ENCODE measurements at places on chromosomes 7 and 10.

DNA sequence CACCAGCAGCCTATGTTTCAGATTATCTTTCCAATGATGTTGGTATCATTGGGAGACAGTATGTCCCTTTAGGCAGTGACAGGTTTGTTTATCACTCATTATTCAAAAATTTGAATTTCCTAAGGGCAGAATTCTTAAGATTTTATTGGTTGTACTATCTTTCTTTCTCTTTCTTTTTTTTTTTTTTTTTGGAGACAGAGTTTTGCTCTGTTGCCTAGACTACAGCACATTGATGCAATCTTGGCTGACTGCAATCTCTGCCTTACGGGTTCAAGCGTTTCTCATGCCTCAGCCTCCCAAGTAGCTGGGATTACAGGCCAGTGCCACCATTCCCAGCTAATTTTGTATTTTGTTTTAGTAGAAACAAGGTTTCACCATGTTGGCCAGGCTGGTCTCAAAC is 111.2 kb downstream of the PON1 start:
- DNase-seq, result no peak

GRCh38 chr10:78510566-78511323 is 477.1 kb downstream of the RPS24 start:
- peak; percentile 60 for DNase-seq

DNA sequence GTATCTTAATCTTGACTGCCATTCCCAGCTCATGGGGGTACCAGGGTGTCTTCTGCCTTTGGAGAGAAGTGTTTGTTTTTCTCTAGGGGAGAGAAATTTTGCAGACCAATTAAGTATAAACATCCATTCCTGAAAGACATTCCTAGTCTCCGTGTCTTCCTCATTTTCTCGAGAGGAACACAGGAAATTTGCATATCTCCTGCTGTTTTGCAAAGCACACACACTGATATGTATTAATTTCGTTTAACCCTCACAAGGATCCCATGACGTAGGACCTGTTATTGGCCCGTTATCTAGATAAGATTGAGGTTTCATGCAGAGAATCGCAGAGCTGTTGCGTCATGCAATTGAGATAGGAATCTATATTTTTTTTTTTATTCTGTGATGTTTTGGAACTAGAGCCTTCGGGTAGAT is 944 bp downstream of the RHBDD2 start:
- DNase-seq, result no peak

DNA sequence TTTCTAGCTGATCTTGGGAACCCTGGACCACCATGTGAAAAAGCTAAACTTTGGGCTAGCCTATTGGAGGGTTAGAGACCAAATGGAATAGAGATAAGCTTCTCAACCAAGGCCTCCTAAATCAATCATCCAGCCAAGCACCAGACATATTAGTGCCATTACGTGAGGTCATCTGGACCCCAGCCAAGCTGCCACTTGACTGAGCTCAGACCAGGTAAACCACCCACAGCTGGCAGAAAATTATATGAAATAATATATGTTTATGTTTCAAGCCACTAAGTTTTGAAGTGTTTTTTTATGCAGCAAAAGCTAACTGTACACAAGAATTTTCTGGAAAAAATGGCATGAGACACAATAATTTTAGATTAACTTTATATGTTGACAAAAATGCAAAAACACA is 82.6 kb upstream of the PCGF5 start:
- DNase-seq, result peak; percentile 24
